ENCODE measurements at places on chromosomes 5 and 9.

- DNase-seq = no peak
Measured at GRCh38 chr9:69933445-69933844, 110.2 kb upstream of the MAMDC2 start.

- DNase-seq = no peak
Measured at GRCh38 chr5:172170251-172170701, 17.7 kb downstream of the STK10 start.

- DNase-seq = no peak
Measured at GRCh38 chr5:97923496-97923895, 740.4 kb upstream of the RIOK2 start.

DNA sequence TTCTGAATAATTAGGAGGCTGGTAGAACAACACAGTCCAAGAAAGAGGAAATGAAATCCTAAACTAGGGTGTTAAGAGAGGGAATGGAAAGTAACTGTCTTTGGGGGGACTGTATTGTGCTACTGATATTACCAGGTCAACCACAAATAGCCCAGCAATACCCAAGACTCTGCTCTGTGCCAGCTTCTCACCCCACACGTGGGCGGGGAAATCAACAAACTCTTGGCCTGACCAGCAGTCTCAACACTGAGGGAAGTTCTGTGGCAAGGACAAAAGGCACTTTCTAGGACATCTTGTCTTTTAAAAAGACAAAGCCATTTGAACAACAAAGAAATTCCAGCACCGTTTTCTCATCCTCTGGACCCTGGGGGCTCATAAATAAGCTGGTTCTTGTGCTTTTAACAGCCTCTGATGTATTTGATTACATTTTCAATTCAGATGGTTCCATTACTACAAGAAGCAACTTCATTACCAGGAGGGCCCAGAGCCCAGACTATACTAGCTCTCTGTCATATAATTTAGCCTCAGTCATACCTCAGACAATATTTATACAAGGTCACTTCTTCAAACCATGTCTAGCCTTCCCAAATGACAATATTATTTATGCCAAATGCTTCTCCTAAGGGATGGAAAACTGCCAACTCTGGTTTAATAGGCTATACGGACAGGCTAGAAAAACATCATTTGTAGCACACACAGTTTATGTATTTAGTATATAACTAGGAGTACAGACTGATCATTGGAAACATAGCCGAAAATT lies 297.8 kb downstream of the CWC27 start:
- DNase-seq = no peak

DNA sequence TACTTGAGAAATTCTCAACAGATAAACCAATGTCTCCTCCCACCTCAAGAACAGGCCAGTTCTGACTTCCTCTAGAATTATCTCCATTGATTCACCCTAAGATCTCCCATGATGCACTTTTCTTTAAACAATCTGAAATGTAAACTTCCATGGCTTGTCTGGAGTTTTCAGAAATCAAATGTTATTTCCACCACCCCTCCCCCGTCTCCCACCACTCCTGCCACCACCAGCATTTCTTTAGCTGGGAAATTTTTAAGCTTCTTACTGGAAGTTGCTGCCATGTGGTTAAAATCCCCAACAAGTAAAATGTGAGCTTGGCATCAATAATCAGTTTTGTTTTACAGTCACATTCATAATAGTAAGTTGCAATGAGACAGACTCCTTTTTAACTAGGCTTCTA lies 32.8 kb upstream of the BASP1 start:
- no peak for DNase-seq

GRCh38 chr9:89810431-89810830 lies 205.6 kb downstream of the GADD45G start:
- DNase-seq = no peak

DNA sequence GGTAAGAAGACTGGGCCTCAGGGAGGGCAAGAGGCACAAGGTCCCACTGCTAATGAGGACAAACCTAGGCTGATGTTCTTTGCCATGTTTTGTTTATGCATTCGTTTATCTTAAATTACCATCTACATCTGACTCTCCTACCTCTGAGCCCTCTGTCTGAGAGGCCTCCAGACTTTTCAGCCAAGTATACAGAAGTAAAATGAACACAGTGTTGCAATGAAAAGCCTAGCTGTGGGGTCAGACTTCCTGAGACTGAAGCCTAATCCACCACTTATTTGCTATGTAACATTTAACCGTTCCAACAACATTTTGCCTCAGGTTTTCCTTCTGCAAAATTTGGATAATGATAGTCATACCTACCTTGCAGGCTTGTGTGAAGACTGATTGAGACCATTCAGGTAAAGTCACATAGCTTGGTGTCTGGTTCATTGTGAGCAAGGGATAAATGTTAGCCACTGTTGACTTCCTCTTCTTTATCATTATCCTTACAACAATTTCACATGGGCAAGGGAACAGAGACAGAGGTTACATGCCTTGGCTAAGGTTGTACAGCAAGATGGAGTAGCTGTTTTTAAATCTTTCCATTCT lies 374.9 kb upstream of the CLINT1 start:
- DNase-seq = no peak

GRCh38 chr5:2300421-2300820 lies 417.7 kb upstream of the IRX4 start:
- no peak for DNase-seq

DNA sequence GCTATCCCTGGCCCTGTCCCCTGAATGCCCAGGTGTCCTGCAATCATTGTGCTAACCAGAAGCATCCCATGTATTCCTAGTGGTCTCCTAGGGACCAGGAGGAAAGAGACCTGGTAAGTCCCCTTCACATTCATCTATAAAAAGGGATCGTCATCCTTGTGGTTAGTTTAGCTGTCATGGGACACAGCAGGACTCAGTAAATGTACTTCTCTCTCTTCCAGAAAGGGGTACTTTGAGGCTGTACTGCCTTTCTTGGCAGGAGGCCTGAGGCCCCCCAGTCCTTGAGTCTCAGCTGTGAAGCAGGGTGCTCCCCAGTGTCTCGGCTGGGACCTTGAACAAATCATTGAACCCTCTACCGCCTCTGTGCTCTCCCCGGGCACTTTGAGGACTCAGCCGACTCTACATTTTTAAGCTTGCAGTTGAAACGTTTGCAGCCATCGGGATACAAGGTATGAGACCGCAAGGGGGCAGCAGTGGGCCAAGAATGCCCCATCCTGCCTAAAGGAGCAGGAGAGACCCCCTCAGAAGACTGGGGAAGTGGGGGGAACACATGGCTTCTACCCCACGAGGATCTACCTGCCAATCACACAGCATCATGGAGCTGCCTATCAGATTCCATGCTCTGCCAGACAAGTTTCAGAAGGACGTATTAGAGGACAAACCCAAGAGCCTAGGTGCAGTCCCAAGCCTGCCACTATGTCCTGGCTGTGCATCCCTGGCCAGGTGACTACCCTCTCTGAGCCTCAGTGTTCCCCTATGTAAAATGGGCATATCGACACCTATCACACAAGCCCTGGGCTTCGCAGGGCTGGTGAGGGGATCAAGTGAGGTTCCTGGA lies 2.4 kb upstream of the PHYKPL start:
- no peak for DNase-seq

- no peak for DNase-seq
Measured at GRCh38 chr5:72770266-72770665, 46.2 kb upstream of the TNPO1 start.

GRCh38 chr9:126157423-126157822 lies 169.2 kb upstream of the MVB12B start:
- no peak for DNase-seq

DNA sequence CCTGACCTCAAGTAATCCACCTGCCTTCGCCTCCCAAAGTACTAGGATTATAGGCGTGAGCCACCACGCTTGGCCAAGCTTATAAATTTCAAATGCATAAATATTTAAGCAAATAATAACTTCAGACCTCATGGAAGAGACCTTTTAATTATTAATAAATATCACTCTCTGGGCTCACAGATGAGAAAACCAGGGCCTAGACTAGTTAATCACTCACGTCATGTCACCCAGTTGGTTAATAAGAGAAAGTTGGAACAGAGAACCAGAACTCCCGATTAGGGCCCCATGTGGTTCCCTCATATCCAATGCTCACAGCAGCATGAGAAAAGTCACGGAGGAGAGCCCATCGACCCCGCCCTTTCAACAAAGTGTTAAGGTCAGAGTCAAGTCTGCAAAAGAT lies 79.3 kb downstream of the EPB41L4A start:
- no peak for DNase-seq

- DNase-seq = no peak
Measured at GRCh38 chr5:134252671-134253070, 26.8 kb upstream of the PPP2CA start.

GRCh38 chr9:68859347-68859746 lies 154.3 kb downstream of the PIP5K1B start:
- DNase-seq = no peak

- DNase-seq = no peak
Measured at GRCh38 chr5:111743988-111744387, 13.0 kb downstream of the NREP start.

GRCh38 chr9:128635266-128636023 lies 21.2 kb downstream of the DYNC2I2 start:
- DNase-seq = peak; percentile 71

DNA sequence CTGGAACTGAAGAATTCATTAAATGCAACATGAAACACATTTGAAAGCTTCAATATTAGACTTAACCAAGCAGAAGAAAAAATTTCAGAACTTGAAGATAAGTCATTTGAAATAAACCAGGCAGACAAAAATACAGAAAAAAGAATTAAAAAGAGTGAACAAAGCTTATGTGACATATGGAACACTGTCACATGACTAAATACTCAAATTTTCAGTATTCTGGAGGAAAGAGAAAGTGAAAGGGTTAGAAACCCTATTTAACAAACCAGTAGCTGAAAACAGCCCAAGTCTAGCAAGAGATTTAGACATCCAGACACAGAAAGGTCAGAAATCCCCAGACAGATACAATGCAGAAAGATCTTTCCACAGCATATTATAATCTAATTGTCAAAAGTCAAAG lies 37.1 kb upstream of the SH3TC2 start:
- no peak for DNase-seq
